ENCODE measurements at places on chromosomes 6 and 20.

DNA sequence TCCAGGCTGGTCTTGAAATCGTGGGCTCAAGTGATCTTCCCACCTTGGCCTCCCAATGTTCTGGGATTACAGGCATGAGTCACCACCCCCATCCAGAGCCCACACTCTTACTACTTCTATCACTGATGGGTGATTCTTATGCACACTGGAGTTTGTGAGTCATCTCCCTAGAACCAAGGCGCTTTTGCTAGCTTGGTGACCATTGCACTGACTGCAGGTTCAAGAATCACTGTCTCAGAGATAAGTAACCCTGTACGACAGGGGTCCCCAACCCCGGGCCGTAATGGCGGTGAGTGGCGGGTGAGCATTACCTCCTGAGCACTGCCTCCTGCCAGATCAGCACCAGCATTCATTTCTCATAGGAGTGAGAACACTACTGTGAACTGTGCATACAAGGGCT, 118.8 kb downstream of the MAP3K7 start:
- DNase-seq, result no peak

- DNase-seq, result no peak
Measured at GRCh38 chr20:17495826-17496225, 35.4 kb downstream of the BFSP1 start.

GRCh38 chr6:119517428-119517827, 167.9 kb upstream of the MAN1A1 start:
- peak; percentile 9 for DNase-seq

DNA sequence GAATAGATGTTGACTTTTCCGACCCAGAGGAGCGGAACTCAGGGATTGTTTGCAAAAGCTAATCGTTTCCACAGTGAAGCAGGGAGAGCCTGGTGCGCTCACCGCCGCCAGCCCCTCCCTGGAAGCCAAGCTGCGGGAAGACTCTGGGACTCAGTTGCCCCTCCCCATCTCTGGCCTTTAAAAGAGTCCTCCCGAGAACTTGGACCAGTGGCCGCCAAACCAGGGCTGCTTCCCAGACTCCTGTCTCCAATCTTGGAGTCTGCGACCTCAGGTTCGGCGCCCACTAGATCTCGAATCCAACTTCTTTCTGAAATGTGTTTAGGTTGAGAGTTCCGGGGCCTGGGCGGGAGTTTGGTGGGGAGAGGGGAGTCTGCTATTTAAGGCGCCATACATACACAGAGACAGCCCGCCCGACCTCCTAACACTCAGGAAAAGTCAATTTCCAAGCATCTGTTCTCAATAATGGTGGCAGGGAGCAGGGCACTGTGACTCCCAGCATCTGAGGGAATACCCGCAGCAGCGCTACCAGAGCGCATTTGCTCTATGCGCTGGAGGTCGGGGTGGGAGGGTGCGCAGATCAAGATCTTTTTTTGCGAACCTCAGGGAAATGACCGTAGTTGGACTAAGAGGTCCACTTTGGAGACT, 800 bp upstream of the GRIK2 start:
- DNase-seq, result no peak

DNA sequence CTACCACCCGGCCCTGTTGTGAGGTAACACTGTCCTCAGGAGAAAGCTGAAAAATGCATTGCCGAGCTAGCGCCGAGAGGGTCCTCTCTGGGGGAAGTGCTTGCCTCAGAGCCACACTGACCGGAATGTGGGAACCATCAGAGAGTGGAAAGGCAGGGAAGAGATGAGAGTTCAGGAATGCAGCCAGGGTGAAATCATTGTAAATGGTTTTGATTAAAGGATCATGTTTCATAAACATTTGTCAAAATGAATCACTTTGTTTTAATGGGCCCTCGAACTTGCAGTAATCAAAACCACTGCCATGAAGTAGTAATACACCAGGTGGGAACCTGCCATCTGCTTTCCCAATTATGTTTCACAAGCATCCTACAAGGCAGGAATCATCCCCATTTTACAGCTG, 16.9 kb upstream of the IL17F start:
- peak; percentile 85 for DNase-seq

Data from AG10803 (cell line).